ENCODE measurements at places on chromosomes 11 and 22.

- no peak for DNase-seq
Observed at GRCh38 chr22:33580310-33580709, 340.0 kb downstream of the LARGE1 start.

GRCh38 chr11:2036863-2037486, 39.3 kb upstream of the H19 start:
- no peak for DNase-seq

GRCh38 chr11:69442807-69443137, 38.7 kb upstream of the LINC01488 start:
- no peak for DNase-seq

DNA sequence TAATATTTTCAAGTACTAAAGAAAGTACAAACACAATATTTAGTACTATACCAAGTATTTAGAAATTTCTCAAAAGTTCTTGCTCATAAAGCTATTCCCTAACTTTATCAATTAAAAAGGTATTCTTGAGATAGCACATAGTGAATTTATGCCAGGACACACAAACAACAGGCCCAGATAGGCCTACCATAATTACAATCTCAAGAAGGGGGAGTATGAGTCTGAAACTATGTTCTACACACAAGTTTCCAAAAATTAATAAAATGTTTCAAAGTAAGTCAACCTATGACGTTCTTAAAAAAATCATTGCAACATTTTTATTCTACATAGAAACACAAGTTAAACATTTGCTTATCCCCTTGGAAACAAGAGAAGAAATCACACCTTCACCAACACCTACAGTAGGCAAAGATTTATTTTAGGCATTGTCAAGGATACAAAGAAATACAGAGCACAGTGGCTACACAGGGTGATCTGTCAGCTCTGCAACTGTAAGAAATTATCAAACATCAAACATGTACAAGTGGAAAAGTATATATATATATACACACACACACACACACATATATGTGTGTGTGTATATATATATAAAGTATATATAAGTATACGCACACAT, 843.9 kb upstream of the CCDC90B start:
- DNase-seq, result no peak

DNA sequence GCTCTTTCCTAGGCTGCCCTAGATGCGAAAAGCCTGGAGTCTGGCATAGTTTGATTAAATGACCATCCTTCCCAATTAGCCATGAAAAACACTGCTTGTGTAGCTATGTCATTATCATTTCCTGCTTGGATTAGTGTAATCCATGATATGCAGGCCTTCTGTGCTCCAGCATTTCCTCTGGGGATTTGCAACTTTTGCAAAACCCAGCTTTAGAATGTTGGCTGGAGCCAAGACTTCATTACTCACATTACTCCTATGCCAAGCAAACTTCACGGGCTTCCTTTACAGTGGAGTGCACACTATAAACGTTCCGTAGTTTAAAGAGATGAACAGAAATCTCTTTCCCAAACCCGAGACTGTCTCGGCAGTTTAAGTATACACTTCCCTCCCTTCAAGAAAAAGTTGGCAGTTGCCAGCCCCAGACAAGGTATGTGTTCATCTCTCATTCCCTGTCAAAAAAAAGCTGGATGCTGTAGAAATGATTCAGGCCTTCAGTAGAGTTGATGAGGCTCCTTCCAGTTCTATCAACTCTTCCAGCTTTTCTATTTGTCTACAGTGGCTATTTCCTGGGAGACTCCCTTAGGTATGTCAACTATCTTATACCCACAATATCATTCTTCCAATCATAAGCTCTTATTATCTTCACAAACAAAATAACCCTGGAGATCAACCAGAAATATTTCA, 180.0 kb downstream of the MAML2 start:
- no peak for DNase-seq

Measured in stimulated activated CD4-positive, alpha-beta T cell treated with anti-CD3 and anti-CD28 coated beads, TNF-alpha, amount 100 ng/mL, for 4 hours (primary cell).